ENCODE measurements at places on chromosomes 3 and 15.

DNA sequence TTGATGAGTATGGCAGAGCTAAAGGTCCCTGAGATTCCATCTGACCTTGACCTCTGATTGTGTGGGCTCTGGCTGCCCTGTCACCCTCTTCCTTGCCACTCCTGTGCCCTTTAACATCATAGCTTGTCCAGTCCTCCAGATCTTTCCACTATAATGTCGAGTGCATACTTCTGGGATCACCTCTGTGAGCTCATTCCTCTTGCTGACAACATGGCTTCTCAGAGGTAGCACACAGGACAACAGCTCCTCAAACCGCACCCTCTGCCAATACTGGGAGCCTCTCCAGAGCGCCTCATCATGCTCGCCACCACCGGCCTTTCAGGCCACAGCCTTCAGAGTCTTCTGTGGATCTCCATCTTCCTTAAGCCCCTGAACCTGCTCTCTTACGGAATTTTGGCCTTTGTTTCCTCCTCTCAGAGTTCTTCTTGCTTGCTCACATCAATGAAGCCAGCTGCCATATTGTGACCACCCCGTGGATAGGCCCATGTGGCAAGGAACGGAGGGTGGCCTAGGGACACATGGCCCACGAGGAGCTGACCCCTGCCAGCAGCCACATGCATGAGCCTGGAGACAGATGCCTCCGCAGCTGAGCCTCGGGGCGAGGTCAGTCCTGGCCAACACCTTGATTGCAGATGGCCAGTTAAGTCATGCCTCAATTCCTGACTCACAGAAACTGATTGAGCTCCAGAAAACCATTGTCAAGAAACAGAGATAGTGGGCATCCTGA, 31.1 kb downstream of the PLA2G4D start:
- no peaks in the 10 kb centered on the region for H3K27me3 ChIP-seq
- H3K36me3 ChIP-seq: no peaks in the 10 kb centered on the region
- DNase-seq: no peak
- H3K4me3 ChIP-seq: no peak overlapping the region

DNA sequence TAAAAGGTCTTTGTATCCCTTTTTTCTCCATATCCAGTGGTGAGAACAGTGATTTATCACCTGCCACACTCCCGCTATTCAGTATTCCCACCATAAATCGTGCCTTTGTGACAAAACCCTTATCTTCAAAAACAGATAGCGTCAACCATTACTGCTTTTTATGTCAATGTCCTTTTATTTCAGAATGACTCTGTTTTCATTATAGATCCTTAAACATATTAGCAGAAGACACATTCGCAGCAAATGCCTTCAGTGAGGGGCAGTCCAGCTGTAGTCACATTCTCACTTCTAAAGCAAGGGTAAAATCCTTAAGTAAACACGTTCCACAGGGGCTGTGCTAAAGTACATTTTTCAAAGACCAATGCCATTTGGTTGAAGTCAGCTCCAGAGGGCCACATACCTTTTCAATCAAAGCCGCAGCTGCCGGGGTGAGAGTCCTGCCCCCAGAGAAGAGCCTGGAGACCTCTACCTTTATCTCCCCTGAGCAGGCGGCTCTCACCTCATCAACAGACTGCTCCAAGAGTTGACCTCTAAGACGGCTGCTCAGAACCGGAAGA, 53.4 kb downstream of the PDZRN3 start:
- H3K27ac ChIP-seq: peak overlapping the region; percentile 66
- no peak overlapping the region for H3K4me3 ChIP-seq
- no peak for DNase-seq
- no peaks in the 10 kb centered on the region for H3K27me3 ChIP-seq
- peaks cover 33% of the 10 kb centered on the region for H3K4me1 ChIP-seq

DNA sequence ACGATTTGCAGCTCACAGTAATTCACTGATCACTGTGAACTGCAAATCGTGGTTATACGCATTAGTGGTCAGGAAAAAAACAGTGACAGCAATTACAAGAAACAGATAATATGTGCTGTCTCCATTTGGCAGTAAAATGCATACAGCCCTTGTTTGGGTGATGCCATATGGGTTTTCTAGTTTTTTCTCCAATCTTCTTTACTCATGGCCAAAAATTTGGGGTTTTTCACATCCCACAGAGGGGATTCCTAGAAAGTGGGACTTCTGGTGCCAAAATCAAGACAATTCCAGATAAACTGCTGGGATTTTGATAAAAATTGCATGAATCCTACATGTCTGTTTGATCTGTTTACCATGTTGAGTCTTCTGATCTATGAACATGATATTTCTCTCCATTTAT, 15.6 kb downstream of the NDN start:
- H3K4me1 ChIP-seq: no peaks in the 10 kb centered on the region
- no peak overlapping the region for H3K4me3 ChIP-seq
- H3K27ac ChIP-seq: no peak overlapping the region
- no peaks in the 10 kb centered on the region for H3K27me3 ChIP-seq

DNA sequence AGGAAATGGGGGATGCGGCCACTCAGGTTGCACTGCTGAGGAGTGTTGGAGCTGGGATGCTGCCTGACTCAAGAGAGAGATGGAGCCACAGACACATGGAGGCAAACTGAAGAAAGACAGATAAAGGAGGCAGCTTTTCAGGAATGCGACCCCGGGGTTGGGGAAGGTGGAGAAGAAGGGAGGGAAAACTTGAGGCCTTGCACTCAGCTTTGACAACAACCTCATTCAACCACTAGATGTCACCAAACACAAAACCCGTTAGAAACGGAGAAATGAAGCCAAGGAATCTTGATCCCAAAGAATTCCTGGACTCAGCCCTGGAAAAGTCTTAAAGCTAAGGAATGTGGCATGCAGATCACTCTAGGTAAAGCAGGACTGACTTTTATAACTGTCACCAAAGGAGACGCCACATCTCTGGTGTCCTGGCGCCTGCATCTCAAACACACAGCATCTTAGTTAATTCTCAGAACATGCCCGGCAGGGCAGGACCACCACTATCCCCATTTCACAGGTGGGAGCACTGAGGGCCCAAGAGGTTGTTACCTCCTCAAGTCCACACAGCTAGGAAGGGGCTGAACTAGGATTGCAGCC, 59.6 kb upstream of the LMCD1 start:
- no peaks in the 10 kb centered on the region for H3K27me3 ChIP-seq
- peak; percentile 70 for DNase-seq

DNA sequence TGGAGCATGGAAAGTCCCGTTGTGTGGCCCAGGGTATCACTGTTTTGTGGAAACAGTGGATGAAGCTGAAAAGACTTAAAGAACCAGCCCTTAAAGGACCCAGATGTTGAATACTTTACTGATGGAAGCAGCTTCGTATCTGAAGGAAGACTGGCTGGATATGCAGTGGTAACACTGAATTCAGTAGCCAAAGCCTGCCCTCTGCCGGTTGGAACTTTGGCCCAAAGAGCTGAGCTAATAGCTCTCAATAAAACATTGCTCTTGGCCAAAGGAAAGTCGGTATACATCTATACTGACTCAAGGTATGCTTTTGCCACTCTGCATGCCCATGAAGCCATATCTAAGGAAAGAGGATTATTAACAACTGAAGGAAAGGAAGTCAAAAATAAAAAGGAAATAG, 885.4 kb downstream of the PDCD6IP start:
- no peaks in the 10 kb centered on the region for H3K27me3 ChIP-seq
- H3K4me1 ChIP-seq: peaks cover 5% of the 10 kb centered on the region
- H3K36me3 ChIP-seq: no peaks in the 10 kb centered on the region
- no peak overlapping the region for H3K27ac ChIP-seq

DNA sequence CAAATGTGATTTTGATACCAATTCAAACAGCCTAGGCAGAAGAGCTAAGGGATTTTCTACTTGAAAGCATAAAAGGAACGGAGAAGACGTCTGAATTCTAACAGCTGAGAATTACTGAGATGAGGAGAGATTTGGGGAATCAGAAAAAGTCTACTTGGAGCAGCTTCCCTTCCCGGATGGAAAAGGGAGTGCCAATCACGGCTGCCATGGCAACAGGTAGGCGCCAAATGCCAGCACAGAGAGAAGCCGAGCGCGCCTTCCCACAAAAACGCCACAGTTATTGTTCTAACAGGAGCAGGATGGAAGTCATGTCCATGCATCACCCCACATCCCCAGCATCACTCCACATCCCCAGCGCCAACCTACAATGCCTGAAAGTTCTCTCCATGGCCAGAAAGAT, 63.5 kb upstream of the PRR20G start:
- H3K27me3 ChIP-seq: peaks cover 3% of the 10 kb centered on the region
- H3K27ac ChIP-seq: no peak overlapping the region
- no peaks in the 10 kb centered on the region for H3K4me1 ChIP-seq

- no peaks in the 10 kb centered on the region for H3K36me3 ChIP-seq
- H3K4me1 ChIP-seq: no peaks in the 10 kb centered on the region
- DNase-seq: no peak
- H3K27ac ChIP-seq: no peak overlapping the region
- H3K27me3 ChIP-seq: no peaks in the 10 kb centered on the region
- no peak overlapping the region for H3K4me3 ChIP-seq
These were observed 211.1 kb downstream of the SLC9A9 start for GRCh38 chr3:143637133-143637532.

DNA sequence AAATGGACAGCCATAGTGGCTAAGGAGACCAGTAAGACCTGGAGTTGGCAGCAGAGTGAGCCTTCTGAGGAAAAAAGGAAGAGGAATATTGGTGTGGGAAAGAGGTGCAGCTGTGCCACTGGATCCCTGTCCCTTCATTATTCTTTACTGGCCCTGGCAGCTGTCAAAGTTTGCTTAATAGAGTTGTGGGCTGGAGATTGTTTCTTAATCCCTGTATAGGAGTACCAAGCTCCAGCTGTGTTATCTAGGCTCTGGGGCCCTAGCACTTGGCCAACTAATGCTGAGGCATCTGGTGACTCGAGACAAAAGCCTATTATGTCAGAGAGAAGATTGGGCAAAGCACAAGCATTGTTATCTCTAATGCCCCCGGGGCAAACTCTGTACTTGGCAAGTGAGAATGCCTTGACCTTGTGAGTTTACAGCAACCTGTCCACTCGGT, 61.4 kb downstream of the ZNF609 start:
- peaks cover 36% of the 10 kb centered on the region for H3K4me1 ChIP-seq
- H3K27ac ChIP-seq: peak overlapping the region; percentile 56
- no peaks in the 10 kb centered on the region for H3K27me3 ChIP-seq
- DNase-seq: peak; percentile 55
- H3K4me3 ChIP-seq: no peak overlapping the region

DNA sequence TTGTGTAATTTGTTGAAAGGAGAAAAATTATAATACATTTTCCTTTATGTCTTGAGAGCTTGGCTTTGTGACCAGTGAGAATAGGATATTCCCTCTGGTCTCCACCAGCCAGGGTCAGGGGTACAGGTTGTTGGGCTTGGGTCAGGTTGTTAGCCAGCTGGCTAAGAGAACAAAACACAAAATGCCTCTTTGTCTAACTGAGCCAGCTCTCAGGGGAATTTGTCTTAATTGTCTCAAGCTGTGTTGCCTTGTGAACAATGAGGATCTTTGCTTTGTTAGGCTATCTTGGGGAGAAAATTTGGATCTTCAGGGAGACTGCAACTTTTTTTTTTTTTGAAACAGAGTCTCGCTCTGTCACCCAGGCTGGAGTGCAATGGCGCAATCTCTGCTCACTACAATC, 17.7 kb upstream of the GK5 start:
- no peaks in the 10 kb centered on the region for H3K4me1 ChIP-seq
- H3K27me3 ChIP-seq: no peaks in the 10 kb centered on the region
- H3K36me3 ChIP-seq: no peaks in the 10 kb centered on the region
- H3K4me3 ChIP-seq: no peak overlapping the region

DNA sequence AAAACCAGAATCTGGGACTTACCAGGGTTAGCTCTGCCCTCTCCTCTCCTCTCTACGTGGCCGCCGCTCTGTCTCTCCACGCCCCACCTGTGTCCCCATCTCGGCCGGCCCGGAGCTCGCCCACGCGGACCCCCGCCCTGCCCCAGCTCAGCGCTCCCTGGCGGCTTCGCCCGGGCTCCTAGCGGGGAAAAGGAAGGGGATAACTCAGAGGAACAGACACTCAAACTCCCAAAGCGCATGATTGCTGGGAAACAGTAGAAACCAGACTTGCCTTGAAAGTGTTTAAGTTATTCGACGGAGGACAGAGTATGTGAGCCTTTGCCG, 5.4 kb downstream of the ISL2 start:
- H3K27ac ChIP-seq: no peak overlapping the region
- peaks cover 24% of the 10 kb centered on the region for H3K4me1 ChIP-seq
- H3K4me3 ChIP-seq: no peak overlapping the region
- DNase-seq: no peak

DNA sequence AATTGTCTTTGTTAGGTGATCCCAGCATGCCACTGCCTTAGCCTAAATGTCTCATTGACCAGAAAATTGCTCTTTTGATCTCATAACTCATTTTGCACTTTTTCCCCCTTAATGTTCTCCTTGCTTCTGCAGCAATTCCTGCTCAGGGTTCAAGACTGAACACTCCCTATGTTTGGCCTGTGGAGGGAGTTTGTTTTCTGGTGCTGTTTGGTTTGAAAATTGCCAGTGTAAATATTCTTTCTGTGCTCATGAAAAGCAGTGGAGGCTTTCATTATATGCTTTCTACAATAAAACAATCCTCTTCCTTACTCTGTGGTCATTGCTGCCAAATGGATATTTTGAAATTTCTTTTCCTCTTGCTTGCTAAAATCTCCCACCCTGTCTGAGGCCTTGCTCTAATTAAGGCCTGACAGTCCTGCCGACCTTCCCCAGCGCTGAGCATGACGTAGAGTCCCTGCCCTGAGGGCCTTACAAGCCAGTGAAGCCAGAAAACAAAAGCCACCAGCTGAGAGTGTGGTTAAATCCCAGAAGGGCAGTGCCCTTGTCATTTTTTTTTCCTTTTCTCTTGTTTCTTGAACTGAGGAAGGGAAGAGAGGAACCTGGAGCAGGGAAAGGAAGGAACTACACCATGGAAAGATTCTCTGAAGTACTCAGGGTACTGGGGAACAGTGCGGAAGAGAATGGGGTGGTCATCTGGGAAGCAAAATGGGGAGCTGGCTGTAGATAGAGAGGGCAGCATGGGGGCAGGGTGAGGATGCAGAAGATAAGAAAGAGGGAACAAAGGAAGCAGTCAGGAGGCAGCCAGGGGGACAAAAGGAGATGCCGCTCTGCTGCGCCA, 24.8 kb downstream of the ZBTB38 start:
- DNase-seq: no peak
- H3K27ac ChIP-seq: peak overlapping the region; percentile 37
- H3K36me3 ChIP-seq: no peaks in the 10 kb centered on the region
- H3K4me1 ChIP-seq: peaks cover 22% of the 10 kb centered on the region

Measured in cardiac muscle cell (in vitro differentiated cells and primary cell).